ENCODE measurements at places on chromosomes 12 and 14. TPM values are rescaled to one million over a fixed set of nuclear protein-coding genes. Genes with fewer than 3 reads are reported as not detected.

KIF5A gene
- polyA plus RNA-seq, result 0.14 TPM

PPP2R5E gene
- 8.8 TPM for polyA plus RNA-seq

MOAP1 gene
- 74.9 TPM for polyA plus RNA-seq

E2F7 gene
- polyA plus RNA-seq, result 0.15 TPM

RPGRIP1 gene
- polyA plus RNA-seq, result 0.22 TPM

CLEC4A gene
- 6.1 TPM for polyA plus RNA-seq

PTPRQ gene
- polyA plus RNA-seq, result not detected

OR6C2 gene
- polyA plus RNA-seq, result not detected

ANKRD13A gene
- 129 TPM for polyA plus RNA-seq

OR10AD1 gene
- not detected for polyA plus RNA-seq

Data from B cell (primary cell).